CD4-positive, alpha-beta T cell treated with Interleukin-17A for 4 hours (primary cell): ENCODE measurements at places on chromosomes 16 and 17.
A peak's percentile ranks its signal among the peaks of the same experiment; 100 is the strongest.

- DNase-seq: no peak
Observed at GRCh38 chr17:78903101-78903779, at the start of gene CEP295NL. Gene CEP295NL, minus strand, starts transcription at chr17:78903201. Its CDS starts 1,373 bp downstream, at chr17:78901828.

DNA sequence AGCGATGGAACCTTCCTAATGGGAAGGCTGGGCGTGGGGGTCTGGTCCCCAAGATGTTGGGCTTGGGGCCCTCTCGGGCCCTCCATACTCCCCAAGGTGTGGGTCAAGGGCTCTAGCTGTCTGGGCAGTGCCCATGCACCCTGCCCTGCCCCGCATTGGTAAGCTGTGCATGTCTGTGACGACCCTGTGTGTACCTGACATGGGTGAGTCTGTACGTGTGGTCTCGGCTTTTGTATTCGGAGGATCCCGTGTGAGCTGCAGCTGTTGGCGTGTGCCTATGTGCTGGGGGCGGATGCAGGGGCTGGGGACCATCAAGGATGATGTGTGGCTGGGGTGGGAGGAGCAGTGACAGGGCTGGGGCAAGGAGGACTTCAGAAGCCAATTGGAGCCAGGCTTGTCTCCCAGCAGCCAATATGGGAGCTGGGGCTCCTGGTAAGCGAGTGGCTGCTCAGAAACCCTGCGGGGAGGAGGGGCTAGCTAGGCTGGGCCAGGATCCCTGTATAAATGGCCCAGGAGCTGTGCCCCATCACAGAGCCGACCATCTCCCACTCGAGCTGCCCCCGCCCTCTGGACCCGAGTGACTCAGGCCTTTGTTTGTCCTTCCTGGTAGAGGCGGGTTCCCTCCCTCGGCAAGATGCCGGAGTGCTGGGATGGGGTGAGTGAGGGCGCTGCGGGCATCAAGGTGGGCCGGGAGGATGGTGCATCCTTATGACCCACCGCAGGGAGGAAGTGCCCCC, at the start of gene NDRG4:
Gene NDRG4 (plus strand): TSS at position 529 of the 737 bp plus-strand sequence. CDS start 106 bp downstream, at position 635.
- peak; percentile 63 for DNase-seq

GRCh38 chr17:47204722-47205418, 4.3 kb upstream of the MYL4 start:
- peak; percentile 55 for DNase-seq

- no peak for DNase-seq
Observed at GRCh38 chr16:84686707-84687298, 13.0 kb upstream of the USP10 start.

DNA sequence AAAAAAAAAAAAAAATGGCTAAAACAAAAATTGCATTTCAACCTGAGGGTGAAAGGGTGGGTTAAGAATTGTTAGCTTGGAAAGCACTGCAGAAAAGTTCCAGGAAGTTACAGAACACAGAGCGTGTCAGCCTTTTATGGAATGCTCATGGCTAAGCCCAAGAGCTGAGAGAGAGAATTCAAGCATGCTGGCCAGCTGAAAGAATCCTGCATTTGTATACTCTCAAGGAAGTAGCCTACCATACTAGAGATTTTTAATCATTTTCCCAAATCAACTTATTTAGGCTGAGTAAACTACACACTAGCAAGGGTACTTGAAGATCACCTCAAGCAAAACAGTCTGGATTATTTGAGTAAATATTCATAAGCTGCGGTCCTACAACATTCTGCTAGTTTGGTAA, 153.9 kb downstream of the KCNJ2 start:
- DNase-seq: no peak

- DNase-seq: no peak
Observed at GRCh38 chr16:10368969-10369551, 16.8 kb upstream of the ATF7IP2 start.

DNA sequence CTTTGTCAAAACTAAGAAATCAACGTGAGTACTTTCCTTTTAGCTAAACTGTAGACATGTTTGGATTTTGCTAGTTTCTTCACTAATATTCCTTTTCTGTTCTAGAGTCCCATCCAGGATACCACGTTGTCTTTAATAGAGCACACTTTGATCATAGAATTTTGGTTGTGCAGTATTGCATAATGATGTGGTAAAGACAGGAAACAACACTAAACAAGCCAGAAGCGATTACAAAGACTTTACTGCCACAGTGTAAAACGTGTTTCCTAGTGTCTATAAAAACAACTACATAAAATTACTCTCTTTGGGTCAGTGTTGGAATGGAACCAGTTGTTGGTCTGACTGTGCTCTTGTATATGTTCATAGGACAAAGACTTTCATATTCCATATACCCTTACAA, 19.3 kb downstream of the SHISA9 start:
- no peak for DNase-seq

DNA sequence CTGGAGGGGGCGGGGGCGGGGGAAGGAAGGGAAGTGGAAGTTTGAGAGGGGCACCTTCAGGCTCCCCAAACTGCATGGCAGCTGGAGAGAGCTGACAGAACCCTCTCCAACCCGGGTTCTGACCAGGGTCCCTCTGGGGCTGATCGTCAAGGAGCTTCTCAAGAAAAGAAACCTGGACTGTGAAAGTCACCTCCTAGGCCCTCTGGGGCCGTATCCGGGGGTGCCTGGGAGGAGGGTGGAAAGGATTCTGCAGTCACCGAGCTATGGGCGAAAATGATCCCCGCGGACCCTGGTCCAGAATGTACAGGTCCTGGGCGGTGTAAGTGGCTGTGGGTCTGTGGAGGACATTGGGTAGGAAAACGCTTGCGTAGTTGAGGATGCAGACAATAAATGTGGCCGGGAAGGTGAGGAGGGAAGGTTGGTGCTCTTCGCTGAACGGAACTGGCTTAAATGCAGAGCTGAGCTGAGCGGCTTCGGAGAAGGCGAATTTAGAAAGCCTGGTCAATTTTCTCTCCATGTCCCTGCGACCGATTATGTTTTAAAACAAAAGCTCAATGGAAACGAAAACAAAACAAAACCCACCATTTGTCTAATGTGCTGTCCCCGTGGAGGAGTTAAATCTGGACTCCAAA, 3.6 kb upstream of the LHX1 start:
- DNase-seq: no peak

- no peak for DNase-seq
Observed at GRCh38 chr17:76597156-76598003, 11.7 kb upstream of the ST6GALNAC2 start.

- DNase-seq: no peak
Observed at GRCh38 chr16:89458551-89458950, 31.8 kb downstream of the ANKRD11 start.

- no peak for DNase-seq
Observed at GRCh38 chr16:8107296-8107695, 483.0 kb downstream of the TMEM114 start.

- no peak for DNase-seq
Observed at GRCh38 chr17:7880076-7880868, 8.3 kb upstream of the CHD3 start.

- DNase-seq: no peak
Observed at GRCh38 chr17:21242026-21242697, 11.0 kb downstream of the NATD1 start.

- DNase-seq: no peak
Observed at GRCh38 chr17:78225088-78225865, 6.2 kb upstream of the TMEM235 start.

- DNase-seq: no peak
Observed at GRCh38 chr16:16778332-16778731, 399.4 kb downstream of the NPIPA7 start.

GRCh38 chr16:89697161-89697615, 4.3 kb downstream of the SPATA2L start:
- DNase-seq: no peak

GRCh38 chr16:76729525-76729924, 452.3 kb downstream of the CNTNAP4 start:
- no peak for DNase-seq

DNA sequence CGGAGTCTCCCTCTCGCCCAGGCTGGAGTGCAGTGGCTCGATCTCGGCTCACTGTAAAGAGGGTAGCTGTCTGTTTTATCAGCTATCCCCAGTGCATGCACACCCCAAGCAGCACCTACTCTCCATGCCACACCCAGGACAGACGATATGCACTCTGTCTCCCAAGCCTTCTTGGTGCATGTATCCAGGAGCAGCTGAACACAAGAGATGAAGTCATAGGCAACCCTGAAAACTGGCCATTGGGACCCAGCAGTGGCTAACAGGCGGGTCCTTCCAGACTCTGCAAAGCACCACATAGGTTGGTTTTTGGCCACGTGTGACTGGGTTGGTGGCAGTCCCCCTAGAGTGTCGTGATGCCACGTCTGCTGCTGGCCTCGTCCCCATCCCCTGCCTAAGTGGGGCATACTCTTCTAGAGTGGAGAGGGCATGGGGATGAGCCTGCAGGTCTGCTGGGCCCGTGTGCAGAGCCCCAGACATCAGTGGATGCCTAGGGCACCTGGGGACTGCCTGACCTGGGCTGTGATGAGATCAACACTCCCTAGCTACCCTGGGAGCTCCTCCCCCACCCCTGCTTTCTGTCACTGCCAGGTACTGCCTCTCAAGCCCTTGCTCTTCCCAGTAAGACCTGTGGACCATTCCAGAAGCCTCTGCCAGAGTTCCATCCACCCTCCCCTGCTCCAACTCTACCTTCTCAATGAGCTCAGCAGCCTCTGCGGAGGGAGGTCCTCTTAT, 9.3 kb downstream of the PDE6G start:
- DNase-seq: no peak

DNA sequence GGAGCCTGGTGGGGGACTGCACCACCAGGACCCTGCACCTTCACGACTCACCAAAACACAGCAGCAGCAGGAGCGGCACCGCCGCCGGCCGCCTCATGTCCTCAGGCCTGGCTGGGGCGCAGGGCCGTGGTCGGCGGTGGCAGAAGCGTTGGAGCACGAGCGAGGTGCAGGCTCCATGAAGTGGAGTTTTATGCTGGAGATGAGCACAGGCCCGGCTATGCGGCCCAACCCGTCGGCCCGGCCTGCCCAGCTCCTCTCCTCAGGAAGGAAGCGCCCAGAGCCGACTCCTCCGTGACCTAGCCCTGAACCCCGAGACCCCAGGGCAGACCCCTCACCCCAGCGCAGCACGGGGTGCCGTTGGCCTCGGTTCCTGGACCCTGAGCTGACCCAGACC, at the start of gene PRSS27:
Gene PRSS27 (minus strand): TSS at position 161 of the 394 bp plus-strand sequence. CDS start 64 bp downstream, at position 97.
- no peak for DNase-seq

GRCh38 chr17:46903762-46904672, 18.9 kb upstream of the GOSR2 start:
- no peak for DNase-seq

GRCh38 chr16:58551496-58551895, 36.2 kb downstream of the SETD6 start:
- DNase-seq: no peak
